ENCODE measurements at places on chromosomes 1 and 21.

DNA sequence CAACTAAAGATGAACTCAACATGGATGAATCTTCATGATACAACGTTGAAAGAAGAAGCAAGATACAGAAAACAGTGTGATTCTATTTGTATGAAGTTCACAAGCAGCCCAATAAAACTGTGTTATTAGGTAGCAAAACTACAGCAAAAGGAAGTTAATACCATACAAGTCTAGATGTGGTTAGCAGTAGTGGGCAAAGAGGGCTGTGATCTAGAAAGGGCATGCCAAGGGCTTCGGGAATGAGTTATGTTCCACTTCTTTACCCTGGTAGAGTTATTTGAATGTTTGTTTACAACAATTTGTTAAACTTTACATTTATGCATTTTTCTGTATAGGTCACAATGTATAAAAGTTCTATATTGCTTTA is 9.2 kb downstream of the TNFRSF9 start:
- no peak for DNase-seq

DNA sequence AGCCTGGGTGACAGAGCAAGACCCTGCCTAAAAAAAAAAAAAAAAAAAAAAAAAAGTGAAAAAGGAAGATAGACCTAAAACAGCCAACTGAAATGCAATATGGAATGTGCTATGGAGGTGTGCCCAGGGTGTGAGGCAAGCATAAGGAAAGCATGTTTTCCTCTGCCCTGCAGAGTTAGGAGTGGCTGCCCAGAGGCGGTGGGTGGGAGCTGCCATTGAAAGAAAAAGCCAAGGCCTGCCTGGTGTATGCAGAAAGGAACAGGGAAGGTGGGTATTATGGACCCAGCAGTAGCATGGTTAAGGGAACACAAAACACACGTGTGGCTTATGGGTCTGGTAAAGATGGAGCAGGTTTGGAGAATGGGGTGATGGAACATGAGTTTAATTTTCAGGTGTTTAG is 8.9 kb downstream of the CD244 start:
- no peak for DNase-seq

GRCh38 chr1:68868606-68869005 is 371.7 kb upstream of the DEPDC1 start:
- no peak for DNase-seq

- DNase-seq = no peak
Measured at GRCh38 chr1:115862403-115862802, 21.5 kb upstream of the NHLH2 start.

- DNase-seq = no peak
Measured at GRCh38 chr1:202252271-202252670, 58.7 kb downstream of the LGR6 start.

Data from NCI-H146 (cell line).